ENCODE measurements at places on chromosomes 16 and 17. TPM values are rescaled to one million over a fixed set of nuclear protein-coding genes. Genes with fewer than 3 reads are reported as not detected.

GRCh38 chr17:42112552-42113176, at the start of gene DHX58:
TSS of gene DHX58 (minus strand) at chr17:42112714. CDS start at chr17:42111892, 822 bp downstream.
- H3K4me1 ChIP-seq, result no peaks in the 10 kb centered on the region
- H3K27me3 ChIP-seq, result peaks cover 20% of the 10 kb centered on the region

- no peak overlapping the region for H3K4me3 ChIP-seq
- no peaks in the 10 kb centered on the region for H3K36me3 ChIP-seq
- H3K4me1 ChIP-seq, result peaks cover 13% of the 10 kb centered on the region
- no peak for DNase-seq
- H3K27ac ChIP-seq, result no peak overlapping the region
Measured at GRCh38 chr16:754656-755055, 5.9 kb upstream of the MSLN start.

- H3K4me3 ChIP-seq, result no peak overlapping the region
- H3K27ac ChIP-seq, result no peak overlapping the region
- no peaks in the 10 kb centered on the region for H3K4me1 ChIP-seq
- H3K27me3 ChIP-seq, result peaks cover 11% of the 10 kb centered on the region
- H3K36me3 ChIP-seq, result no peaks in the 10 kb centered on the region
Measured at GRCh38 chr17:15392326-15392741, 50.9 kb upstream of the TEKT3 start.

DNA sequence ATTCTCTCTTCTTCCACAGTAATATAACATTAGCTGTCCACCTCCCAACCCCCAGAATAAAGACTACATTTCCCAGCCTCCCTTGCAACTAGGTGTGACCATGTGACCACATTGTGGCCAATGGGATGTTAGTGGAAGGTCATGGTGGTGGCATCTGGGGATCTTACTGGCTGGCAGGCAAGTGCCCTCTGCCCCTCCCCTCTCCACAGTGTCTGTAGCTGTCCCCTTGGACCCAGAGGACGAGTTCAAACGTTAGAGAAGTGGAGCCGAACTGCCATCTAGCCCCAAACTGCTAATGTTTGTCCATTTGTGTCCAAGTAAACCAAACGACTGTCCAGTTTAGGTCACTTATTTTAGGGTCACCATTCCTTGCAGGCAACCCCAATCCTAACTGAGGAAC, 26.6 kb upstream of the KCNG4 start:
- DNase-seq, result no peak
- no peak overlapping the region for H3K27ac ChIP-seq
- H3K27me3 ChIP-seq, result peaks cover 19% of the 10 kb centered on the region

- DNase-seq, result peak; percentile 32
- H3K27me3 ChIP-seq, result peaks cover 10% of the 10 kb centered on the region
- no peaks in the 10 kb centered on the region for H3K36me3 ChIP-seq
Measured at GRCh38 chr16:9134739-9135138, 43.3 kb downstream of the HAPSTR1 start.

DNA sequence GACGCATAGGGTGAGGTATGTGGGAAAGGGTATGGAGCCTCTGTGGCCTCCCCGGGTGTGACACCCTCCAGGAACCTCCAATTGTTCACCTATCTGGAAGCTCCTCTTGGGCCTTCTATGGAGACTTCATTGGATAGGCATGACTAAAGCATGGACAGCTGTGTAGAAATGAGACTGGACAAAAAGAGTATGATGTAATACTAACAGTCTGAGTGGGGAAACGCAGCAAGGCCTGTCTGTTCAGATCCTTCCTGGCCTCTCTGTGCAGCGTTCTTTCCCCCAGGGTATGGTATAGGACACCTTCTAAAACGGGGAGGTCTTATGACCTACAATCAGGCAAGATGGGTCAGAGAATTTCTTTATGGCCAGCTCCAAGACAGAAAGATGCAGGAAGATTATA, 30.7 kb upstream of the CCNF start:
- DNase-seq, result no peak
- H3K27ac ChIP-seq, result no peak overlapping the region
- H3K4me1 ChIP-seq, result peaks cover 7% of the 10 kb centered on the region

DNA sequence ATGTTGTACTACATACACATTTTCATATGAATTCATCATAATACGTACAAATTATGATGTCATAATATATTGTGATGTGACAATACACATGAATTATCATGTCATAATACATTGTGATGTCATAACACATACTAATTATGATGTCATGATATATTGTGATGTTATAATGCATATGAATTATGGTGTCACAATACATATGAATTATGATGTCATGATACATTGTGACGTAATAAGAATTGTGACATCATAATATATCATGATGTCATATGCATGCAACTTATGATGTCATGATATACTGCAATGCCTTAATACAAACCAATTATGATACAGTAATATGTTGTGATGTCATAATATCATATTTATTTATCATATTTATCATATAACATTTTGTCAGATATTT, 2074.3 kb downstream of the TP53TG3F start:
- H3K36me3 ChIP-seq, result peaks cover 2% of the 10 kb centered on the region
- DNase-seq, result no peak
- no peak overlapping the region for H3K27ac ChIP-seq
- no peaks in the 10 kb centered on the region for H3K27me3 ChIP-seq

DNA sequence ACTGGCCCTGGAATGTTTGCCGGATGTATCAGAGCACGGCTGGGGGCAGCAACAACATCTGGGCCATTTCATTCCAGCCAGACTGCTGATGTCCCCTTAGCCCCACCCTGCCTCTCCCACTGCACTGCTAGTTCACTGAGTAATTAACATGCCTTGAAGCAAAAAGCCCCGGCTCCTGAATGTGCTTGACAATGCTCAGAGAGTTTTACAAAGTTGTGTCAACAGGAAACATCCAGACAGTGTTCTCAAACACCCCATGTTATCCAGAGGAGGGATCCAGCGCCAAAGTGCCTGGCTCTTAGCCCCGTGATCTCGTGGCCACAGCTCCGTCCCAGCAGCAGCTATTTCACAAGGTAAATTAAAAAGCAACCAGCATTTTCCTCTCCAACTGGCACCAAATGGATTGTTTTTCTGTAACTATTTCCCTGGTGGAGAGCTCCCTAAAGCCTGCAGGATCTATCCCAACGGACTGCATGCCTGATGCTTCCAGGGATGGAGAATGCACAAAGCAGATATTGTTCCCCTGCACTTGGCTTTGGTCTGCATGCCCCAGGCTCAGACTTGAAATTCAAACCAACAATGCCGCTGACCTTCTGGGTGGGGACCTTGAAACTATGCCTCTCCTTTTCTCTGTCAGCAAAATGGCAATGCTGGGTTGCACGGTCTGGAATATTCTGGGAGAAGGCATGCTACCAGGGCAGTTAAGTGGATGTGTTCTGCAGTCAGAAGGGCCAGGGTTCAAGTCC, 115.6 kb upstream of the CDH5 start:
- peaks cover 34% of the 10 kb centered on the region for H3K27me3 ChIP-seq
- DNase-seq, result no peak
- no peak overlapping the region for H3K4me3 ChIP-seq
- no peaks in the 10 kb centered on the region for H3K36me3 ChIP-seq

KRT12 gene
- not detected for total RNA-seq

CCDC200 gene
- total RNA-seq, result not detected

SMIM5 gene
- total RNA-seq, result 4.4 TPM
